ENCODE measurements at places on chromosomes 2 and 18. TPM values are rescaled to one million over a fixed set of nuclear protein-coding genes. Genes with fewer than 3 reads are reported as not detected.

Gene REEP1
- under 0.01 TPM for total RNA-seq

Gene TOGARAM2
- not detected for total RNA-seq

Gene B3GNT7
- under 0.01 TPM for total RNA-seq

Gene MEP1B
- not detected for total RNA-seq

Gene SERPINB10
- not detected for total RNA-seq

Gene GAREM2
- 1.4 TPM for total RNA-seq

Gene ALKAL2
- total RNA-seq = not detected

Gene LYG1
- total RNA-seq = 0.85 TPM

Gene FHL2
- total RNA-seq = 247 TPM

Gene MYOM1
- total RNA-seq = 0.38 TPM

Gene HRH4
- under 0.01 TPM for total RNA-seq

Gene THAP4
- total RNA-seq = 47.5 TPM

Gene COL6A3
- total RNA-seq = 664 TPM

Gene DPYSL5
- not detected for total RNA-seq

Gene MC2R
- not detected for total RNA-seq

Gene FABP1
- not detected for total RNA-seq

Gene CLASP1
- 32.2 TPM for total RNA-seq

Gene CFAP53
- total RNA-seq = 0.85 TPM

Gene NEURL3
- not detected for total RNA-seq

Gene HOXD12
- not detected for total RNA-seq

Gene CD207
- not detected for total RNA-seq

Gene UGT1A9
- total RNA-seq = under 0.01 TPM

Gene SCN7A
- total RNA-seq = under 0.01 TPM

Gene SLC25A52
- not detected for total RNA-seq

Gene LRATD1
- total RNA-seq = under 0.01 TPM

Gene ABCG8
- total RNA-seq = not detected

Gene ZNF521
- 9.9 TPM for total RNA-seq

Gene STON1
- 20.0 TPM for total RNA-seq

Gene LBX2
- 2.1 TPM for total RNA-seq

Data from regular cardiac myocyte (primary cell).